ENCODE measurements at places on chromosomes 2 and 18.

DNA sequence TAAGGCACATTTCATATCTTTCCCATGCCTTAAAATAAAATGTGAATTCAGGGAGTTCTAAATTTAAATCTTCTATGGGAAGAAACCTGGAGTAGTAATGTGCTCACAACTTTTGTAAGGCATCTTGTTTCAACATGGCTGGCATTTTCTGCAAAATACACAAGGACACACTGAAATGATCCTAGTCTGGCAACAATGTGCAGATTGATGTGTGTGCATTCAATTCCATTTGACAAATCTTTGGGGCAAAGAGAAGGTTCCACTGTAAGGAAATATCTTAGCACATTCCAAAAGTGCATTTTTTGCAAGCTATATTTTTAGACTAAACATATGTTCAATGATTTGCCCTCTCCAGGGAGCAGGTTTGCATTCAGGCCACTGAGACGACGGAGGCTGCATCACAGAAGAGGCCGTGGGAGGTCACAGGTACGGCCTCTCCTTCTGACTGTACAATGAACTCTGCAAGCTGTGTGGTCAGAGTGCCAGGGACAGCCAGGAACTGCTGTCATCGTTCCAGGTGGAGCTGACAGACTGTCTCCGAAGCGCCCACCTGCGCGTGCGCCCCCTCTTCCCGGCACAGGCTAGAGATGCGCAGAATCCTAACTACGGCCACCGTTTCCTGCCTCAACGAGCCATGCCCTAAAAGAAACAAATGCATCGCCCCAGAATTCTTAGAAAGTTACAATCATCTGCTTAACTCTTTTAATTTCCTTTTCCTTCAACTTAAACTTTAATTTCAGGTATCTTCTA is 149.2 kb upstream of the POU3F3 start:
- no peak for DNase-seq

- no peak for DNase-seq
Measured at GRCh38 chr2:237096911-237097310, 11.2 kb downstream of the COPS8 start.

- DNase-seq: no peak
Measured at GRCh38 chr2:150981826-150982225, 279.8 kb downstream of the RBM43 start.

- no peak for DNase-seq
Measured at GRCh38 chr2:11569636-11570035, 35.8 kb downstream of the GREB1 start.

- DNase-seq: no peak
Measured at GRCh38 chr2:186590759-186591505, 1.1 kb downstream of the ITGAV start.

DNA sequence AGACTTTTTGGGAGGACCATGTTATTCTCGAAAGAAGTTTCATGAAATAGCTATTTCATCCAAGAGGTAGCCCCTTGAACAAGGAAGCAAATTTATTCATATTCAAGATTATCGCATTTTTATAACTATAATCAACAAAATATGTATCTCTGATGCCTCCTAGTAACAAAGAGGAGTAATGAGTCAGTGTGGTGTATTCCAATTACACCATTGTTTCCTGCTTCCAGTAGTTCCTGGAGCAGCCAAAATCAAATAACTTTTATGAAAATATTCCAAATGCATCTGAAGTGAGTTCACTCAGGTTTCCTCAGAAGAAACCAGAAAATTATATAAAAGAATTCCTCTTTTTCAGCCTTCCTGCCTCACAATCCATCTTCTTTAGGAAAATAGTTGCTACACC is 43.0 kb downstream of the ANKRD36B start:
- no peak for DNase-seq

GRCh38 chr18:3340682-3341097 is 78.8 kb downstream of the MYL12B start:
- DNase-seq: no peak

GRCh38 chr18:48036641-48037421 is 106.4 kb upstream of the SMAD2 start:
- DNase-seq: no peak

DNA sequence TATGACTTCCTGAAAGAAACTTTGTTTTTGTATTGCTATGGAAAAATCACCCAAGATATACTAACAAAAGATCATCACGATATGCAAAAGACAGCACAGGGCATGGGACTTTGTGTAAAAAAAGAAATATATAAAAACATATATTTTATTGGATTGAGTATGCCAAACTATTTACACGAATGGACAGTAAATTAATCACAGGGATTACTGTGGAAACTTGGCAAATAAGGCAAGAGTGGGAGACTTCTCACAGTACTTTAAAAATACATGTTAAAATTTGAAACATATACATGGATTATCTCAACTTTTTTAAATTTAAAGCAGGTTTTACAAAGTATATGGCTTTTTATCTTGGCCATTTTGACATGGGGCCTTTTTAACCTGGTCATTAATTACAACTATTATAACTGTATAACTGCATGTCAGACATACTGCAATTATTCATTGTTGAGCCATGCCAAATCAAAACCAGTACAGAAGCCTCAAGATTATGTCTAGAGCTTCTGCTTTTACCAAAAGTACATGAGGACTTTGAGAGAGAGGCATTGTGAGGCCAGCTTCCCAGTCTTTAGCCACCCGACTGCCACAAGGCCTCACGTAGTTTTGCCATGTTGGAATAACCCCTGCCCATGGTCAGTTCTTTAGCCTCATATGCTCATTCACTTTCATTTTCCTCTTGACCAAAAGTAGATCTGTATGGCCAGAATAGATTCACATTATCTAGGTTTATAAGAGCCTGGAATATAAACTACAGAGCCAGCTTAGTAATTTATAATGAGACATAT is 419.8 kb downstream of the SETBP1 start:
- DNase-seq: no peak

DNA sequence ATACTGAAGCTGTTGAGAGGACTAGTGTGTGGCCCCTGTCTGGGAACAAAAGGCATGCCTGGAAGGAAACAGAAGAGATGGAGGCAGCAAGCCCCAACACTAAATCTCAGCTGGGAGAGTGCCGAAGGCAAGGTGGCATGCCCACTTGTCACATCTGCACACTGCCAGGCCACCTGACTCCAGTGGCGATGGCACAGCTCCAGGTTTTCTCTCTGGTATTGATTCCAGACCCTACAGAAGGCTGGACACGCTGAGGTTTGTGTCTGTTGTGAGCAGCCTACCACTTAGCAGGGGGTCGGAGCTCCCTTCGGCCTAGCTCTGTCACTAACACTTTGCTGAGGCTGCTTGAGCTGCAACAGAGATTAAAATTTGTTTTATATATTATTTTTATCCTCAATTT is 307.3 kb downstream of the TDRD15 start:
- DNase-seq: no peak

GRCh38 chr2:234670052-234670451 is 173.2 kb upstream of the ARL4C start:
- no peak for DNase-seq

DNA sequence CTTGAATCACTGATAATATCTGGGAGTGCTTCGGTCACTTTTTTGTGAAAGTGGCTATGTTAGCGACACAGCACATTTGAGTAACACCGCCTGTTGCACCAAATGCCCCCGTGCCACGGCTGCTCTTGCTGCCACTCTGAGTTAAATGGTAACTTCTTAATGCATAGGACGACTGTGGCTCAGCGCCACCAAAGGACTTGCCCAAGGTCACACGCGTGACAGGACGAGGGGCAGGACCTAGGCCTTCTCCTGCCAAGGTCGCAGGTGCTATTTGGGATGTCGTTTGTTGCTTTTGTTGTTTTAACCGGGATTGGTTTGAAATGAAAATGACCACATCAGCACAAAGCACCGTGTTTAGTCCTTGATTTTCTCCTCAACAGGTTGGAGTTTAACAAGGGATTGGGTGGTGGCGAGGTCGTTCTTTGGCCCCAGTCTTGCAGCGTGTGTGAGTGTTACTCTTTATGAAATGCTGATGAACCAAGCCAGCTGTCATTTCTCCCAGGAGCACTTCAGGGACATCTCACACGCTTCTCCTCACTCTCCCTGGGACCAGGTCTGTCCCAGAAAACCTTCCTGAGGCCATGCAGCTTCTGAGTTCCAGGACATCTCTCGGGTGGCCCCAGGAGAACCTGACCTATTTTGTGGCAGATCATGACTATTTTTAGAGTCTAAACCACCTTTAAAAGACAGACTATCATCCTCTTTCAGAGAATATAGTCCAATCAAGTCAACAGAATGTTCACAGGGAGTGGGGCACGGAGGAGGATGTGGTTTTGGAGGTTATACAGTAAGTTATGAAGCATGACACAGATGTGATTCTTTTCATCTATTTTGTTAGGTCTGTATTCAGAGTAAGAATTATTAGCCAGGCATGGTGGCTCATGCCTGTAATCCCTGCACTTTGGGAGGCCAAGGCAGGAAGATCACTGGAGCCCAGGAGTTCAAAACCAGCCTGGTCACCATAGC is 49.9 kb downstream of the MTCL1 start:
- DNase-seq: no peak

DNA sequence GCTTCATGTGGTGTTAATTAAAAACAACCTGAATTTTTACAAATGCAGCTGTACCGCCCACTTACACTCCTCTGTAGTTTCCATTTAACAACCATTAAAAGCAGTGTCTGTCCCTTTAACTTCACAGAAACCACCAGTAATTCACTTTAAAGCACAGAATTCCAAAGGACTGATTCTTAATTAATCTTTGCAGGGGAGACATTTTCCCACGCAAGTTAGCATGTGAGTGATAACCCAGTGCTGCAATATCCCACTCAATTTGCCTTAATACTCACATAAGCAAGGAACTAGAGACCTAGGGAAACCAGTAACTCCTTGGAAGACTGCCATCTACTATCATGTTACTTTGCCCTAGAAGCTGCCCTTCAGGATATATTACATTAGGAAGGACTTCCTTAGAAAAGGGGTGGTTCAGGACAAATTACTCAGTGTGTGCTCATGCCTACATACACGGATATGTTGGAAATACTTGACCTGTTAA is 102.3 kb downstream of the OSR1 start:
- DNase-seq: no peak

- no peak for DNase-seq
Measured at GRCh38 chr2:64406407-64406774, 47.6 kb upstream of the LGALSL start.

DNA sequence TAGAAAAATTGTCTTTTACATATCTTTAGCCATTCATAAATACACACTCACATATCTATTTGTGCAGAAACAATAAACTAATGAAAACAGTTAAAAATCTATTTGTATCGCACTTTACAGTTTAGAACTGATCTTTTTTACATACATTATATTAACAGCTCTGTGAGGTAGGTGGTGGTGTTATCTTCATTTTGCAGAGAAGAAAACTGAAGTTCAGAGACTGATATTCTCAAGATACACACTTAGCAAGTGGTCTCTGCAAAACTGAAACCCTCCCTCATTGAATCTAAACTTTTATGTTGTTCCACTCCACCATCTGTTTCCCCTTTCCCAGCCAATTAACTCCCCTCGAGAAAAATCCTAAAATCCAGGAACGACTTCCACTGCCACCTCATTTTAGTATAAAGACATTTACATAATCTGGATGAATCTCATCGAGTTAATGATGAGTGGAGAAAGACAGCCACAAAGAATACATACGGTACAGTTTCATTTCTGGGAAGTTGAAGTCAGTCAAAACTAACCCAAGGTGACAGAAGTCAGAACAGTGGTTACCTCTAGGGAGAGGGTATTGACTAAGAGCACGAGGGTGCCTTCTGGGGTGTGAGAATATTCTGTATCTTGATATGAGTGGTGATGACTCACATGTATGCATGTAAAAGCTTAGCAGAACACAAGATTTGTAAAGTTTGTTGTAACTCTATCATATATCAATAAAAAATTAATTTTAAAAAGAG is 524.2 kb upstream of the TCF4 start:
- DNase-seq: no peak

DNA sequence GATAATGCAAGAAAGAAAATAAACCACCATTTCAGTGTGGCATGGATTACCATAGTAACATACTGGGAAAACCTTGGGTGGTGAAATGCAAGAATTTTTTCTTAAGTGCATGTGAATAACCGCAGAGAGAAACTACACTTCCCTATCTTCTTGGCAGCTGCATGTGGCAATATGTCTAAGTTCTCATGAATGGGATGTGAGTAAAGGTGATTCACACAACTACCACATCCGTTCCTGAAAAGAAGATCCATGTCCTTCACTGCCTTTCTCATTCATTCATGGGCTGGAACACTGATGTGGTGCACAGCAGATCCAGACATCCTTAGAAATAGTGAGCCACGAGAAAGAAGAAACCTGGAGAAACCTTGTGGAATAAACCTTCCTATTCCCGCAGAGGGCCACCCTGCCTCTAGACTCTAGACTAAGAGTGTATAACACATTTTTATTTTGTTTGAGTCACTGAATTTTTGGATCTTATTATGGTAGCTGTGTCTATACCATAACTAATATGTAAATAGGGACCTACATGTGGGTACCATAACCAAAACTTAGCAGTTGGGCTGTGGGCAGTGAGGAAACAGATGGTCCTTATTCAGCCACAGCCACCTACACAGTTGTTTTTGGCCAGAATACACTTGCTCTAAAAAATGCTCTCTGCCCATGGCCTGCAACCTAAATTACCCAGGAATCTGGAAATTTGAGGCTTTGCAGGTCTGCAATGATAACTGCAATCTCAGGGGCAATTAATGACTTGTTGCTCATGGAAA is 573.3 kb downstream of the LRP1B start:
- no peak for DNase-seq

DNA sequence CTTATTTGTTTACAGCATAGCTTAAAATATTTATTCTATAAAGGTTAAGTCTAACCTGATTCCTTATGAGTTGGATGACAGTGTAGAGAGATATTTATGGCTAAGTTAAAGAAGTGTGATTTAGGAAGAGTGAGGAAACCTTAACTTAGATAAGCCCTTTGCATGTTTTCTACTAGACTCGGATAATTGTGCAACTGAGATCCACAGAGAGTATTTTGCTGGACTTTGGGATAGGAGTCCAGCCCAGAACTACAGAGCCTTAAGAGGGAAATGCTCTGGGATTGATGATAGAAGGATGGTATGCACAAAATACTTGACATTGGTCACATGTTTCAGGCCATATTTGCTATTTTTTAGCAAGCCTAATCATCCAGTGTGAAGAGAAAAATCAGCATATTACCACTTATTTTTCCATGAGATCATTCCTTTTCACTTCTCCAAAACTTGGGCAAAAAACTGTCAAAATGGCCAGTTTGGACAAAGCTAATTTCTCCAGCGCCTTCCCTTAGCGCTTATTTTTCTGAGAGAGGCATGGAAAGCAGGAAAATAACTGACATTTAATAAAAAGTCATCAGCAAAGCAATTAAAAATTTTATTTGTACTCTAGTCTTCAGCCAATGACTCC is 3.1 kb downstream of the CD28 start:
- no peak for DNase-seq

GRCh38 chr2:39488450-39488849 is 51.4 kb upstream of the MAP4K3 start:
- DNase-seq: no peak

- no peak for DNase-seq
Measured at GRCh38 chr2:164523009-164523408, 98.3 kb downstream of the GRB14 start.

DNA sequence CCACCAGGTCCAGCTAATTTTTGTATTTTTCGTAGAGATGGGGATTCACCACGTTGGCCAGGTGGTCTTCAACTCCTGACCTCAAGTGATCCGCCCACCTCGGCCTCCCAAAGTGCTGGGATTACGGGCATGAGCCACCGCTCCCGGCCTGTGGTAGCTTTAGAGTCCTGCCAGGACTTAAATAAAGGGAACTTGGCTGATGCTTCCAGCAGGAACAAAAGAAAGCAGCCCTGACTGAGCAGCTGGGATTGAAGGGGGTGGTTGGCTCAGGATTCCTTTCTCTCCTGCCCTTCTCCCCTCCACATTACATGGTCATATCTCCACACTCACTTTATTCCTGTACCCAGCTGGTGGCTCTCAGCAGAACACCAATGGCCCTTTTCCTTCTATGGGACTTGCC is 20.0 kb downstream of the EFHD1 start:
- DNase-seq: no peak

Data from stimulated activated CD8-positive, alpha-beta memory T cell treated with anti-CD3 and anti-CD28 coated beads, Interleukin-7, amount 100 ng/mL, for 24 hours (primary cell).